ENCODE measurements at places on chromosomes 12 and 14. TPM values are rescaled to one million over a fixed set of nuclear protein-coding genes. Genes with fewer than 3 reads are reported as not detected.

The RNFT2 gene
- total RNA-seq: 55.8 TPM

The AKAP5 gene
- 0.15 TPM for total RNA-seq

The TBK1 gene
- 15.8 TPM for total RNA-seq

The HHIPL1 gene
- 0.47 TPM for total RNA-seq

The HOXC10 gene
- not detected for total RNA-seq

The CHGA gene
- total RNA-seq: 663 TPM

The ASPG gene
- not detected for total RNA-seq

The KIF5A gene
- 314 TPM for total RNA-seq

The P2RX2 gene
- total RNA-seq: 4.1 TPM

The REP15 gene
- 1.6 TPM for total RNA-seq

The ZNF891 gene
- total RNA-seq: 9.2 TPM

The SYT10 gene
- total RNA-seq: not detected

GRCh38 chr12:93363841-93364297 lies 13.9 kb upstream of the NUDT4 start:
- no peak for DNase-seq

GRCh38 chr12:5247144-5247543 lies 184.8 kb upstream of the NTF3 start:
- DNase-seq: no peak

- no peak for DNase-seq
These were observed 26.6 kb upstream of the GTF2A1 start for GRCh38 chr14:81247271-81247766.

- DNase-seq: no peak
These were observed 162.1 kb upstream of the USP15 start for GRCh38 chr12:62098132-62098531.

GRCh38 chr12:39467432-39467870 lies 24.5 kb upstream of the KIF21A start:
- no peak for DNase-seq

DNA sequence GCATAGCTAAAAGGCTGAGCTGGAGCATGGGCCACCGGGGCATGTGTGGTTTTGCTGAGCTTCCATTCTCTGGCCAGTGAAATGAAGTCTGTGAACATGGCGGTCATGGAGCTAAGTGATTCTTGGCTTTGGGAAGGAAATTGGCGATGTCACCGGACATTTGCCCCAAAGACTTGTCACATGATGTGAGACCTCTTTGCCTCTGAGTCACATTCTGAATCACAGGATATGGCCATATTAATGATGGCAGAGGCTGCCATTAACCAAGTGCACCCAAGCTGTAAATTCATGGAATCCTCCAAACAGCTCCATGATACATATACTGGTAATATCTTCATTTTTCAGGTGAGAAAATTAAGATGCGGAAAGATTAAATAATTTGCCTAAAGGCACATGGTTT lies 27.4 kb upstream of the BATF start:
- no peak for DNase-seq

GRCh38 chr14:33480887-33481184 lies 470.0 kb downstream of the EGLN3 start:
- no peak for DNase-seq

DNA sequence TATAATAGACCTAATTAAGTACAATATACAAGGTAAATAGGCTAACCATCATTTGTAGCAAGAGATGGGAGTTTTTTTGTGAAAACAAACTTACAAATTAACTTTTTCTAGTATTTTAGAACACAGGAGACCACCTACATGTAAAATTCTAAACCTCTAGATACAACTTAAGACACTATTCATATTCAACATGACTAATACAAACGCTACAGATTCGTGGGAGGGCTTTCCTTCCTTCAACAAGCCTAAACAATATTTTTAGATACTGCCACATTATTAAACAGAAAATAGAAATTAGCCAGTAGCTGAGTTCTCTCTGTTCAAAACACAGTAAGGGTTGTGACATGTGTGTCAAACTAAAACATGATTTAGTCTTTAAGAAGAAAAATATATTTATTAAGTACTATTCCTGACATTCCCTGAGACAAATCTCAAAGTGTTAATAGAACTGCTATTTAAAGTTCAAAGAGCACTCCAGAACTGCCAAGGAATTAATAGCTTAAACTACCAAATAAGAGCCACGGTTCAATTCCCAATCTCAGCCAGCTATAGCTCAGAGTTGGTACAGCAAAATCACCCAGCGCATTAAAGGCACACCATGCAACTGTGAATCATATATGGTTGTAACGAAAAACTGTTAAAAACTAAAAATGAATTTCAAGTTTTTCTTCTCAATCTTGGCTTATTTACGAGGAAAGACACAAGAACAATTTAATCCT lies 10.7 kb downstream of the MED13L start:
- no peak for DNase-seq

DNA sequence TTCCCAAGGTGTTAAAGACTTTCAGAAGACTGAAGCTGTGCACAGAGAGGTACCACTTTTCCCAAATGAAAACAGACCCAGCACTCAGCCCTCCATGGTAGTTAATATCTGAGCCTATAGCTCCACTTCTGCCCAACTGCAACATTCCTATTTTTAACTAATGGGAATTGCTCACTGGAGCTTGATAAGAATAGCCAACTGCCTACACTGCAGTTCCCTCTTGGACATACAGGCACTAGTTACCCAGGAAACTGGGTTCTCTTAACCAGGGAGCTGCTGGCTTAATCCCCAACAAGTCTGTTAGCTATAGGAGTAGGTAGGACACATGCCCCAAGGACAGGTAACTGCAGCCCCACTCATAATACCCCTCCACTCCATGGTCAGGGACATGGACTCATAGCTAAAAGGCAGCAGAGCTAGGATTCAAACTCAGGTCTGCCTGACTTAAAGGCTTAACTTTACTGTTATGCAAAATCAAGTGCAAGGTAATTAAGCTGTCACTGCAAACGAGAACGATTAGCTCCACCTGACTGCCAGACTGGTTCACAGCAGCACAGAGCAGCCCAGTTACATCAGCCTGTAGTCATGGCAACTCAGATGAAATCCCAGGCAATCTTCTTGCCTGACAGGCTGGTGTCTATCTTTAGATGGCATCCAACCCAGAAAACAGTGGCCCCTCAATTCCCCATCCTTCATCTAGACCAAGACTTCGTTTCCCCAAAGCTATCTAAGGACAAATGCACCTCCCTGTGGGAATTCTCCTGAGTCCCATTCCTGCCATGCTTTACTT lies 77.1 kb upstream of the ACTN1 start:
- no peak for DNase-seq

DNA sequence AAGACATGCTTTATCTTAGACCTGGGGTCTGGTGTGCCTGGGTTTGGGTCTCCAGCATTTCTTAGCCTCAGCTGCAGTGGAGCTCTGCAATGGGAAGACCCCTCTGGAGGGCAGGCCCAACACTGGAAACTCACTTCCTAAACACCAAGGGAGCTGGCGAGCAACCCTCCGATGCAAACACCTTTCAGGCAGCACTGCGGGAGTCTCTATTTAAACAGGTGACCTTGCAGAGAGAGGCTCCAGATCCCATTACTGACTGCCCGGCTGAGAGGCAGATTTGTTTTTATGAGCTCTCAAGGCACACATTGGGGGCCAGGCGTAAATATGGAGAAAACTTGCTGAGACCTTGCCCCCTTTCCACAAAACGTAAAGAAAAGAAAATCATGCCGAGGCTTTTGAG lies 195.5 kb downstream of the PAX9 start:
- DNase-seq: no peak

- DNase-seq: peak; percentile 35
These were observed 16.7 kb downstream of the OR9K2 start for GRCh38 chr12:55142669-55143565.

- DNase-seq: no peak
These were observed 536 bp downstream of the VPS29 start for GRCh38 chr12:110501399-110501751.

DNA sequence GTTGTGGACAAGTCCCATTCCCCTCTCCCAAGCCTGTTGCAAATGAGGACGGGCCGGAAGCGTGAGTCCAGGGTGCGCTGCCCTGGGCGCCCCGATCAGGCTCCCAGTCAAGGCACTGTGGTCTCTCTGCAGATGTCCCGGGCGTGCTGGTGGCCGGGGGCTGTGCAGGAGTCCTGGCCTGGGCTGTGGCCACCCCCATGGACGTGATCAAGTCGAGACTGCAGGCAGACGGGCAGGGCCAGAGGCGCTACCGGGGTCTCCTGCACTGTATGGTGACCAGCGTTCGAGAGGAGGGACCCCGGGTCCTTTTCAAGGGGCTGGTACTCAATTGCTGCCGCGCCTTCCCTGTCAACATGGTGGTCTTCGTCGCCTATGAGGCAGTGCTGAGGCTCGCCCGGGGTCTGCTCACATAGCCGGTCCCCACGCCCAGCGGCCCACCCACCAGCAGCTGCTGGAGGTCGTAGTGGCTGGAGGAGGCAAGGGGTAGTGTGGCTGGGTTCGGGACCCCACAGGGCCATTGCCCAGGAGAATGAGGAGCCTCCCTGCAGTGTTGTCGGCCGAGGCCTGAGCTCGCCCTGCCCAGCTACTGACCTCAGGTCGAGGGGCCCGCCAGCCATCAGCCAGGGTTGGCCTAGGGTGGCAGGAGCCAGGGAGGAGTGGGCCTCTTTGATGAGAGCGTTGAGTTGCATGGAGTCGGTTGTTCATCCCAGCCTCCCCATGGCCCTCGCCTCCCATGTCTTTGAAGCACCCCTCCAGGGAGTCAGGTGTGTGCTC lies 6.3 kb downstream of the SLC25A47 start:
- DNase-seq: no peak

DNA sequence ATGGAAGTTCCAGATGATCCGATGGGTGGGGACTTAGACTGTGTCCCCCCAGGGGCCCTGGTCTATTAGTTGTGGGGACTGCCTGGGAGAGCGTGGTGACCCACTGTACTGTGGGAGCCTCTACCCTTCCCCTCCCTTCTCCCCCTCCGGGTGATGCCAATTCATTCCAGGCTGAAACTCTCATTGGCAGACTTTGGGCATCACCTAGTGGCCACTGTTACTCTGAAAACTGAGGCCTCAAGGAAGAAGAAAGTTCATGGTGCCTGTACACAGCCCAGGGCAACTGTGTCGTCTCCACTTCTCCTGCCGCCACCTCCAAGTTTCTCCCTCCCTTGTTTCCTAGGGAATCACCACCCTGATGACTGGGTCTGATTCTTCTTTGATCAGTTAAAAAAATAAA lies 173.6 kb upstream of the ALG10B start:
- DNase-seq: no peak

GRCh38 chr12:110821917-110822316 lies 24.9 kb upstream of the CCDC63 start:
- peak; percentile 78 for DNase-seq

DNA sequence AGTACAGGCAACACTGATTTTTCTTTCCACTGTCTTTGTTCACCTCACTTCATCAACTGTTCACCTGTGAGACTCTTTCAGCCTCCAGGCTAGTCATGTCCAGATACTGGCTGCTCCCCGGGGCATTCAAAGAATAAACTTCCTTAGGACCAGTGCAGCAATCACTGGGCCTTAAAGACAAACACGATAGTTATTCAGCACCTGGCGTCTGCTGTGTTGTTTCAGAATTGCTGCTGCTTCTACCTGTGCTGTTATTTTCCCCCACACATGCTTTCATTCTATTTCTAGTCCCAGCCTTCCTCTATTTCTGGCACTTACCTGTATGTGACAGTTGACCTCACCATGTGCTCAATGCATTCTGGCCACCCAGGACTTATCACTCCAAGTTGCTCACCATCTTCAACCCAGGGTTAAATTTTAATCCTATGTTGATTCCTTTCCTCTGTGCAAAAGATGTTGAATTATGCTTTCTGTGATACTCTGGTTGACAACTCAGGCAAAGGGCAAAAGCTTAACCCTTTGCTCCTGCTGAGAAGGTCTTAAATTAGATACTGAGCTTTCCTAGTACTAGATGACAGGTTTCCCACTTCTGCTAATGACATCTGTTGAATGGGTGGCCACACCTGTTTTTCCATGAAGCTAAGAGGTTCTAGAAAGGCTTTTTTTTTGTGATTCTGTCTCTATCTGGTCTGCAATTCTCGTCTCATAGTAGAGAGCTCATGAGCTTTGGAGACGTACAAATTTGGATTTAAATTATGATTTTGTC lies 41.4 kb downstream of the PTPRQ start:
- no peak for DNase-seq

GRCh38 chr12:98745578-98746391 lies 100.7 kb downstream of the APAF1 start:
- peak; percentile 48 for DNase-seq

- no peak for DNase-seq
These were observed 485.9 kb downstream of the APAF1 start for GRCh38 chr12:99130808-99131553.

- no peak for DNase-seq
These were observed 8.9 kb upstream of the EEA1 start for GRCh38 chr12:92938018-92938417.

DNA sequence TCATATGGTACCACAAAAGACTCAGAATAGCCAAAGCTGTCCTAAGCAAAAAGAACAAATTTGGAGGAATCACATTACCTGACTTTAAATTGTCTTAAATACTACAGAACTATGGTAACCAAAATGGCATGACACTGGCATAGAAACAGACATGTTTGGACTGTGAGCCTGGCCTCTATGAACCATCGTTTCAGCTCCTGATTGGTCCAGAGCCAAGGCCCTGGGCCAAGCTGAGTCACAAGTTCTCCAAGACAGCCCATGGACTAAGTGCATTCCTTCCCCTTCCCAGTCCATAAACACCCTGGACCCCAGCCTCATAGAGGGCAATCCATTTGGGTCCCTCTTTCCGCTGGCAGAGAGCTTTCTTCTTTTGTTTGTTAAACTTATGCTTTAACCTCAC lies 12.1 kb upstream of the PRR4 start:
- no peak for DNase-seq

DNA sequence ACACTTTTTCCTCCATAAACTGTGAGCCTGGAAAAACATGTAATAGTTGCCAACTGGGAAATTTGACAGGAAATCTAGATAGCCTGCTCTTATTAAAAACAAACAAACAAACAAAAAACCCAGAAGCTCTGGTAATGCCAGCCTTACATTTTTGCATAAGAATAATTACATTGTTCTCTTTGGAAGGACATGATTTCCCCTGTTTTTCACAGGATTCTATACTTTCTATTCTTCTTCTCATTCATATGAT lies 137.9 kb downstream of the AEBP2 start:
- no peak for DNase-seq

DNA sequence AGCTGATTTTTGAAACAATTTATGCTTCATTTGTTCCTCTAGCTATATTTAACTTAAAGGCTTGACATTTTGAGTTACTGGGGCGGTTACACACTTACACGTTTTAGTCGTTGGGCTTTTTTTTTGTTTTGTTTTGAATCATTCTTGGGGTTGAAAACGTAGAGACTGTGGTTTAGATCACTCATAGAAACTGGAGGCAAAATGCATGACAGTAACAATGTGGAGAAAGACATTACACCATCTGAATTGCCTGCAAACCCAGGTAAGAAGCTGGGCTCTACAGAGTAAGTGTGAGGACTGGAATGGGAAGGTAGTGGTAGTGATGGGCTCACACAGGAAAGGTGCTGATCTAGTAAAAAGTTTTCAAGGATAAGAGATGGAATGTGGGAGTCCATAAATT lies at the start of gene CLEC2D:
Gene CLEC2D (plus strand): TSS at position 180 of the 400 bp plus-strand sequence. CDS start 22 bp downstream, at position 202.
- DNase-seq: no peak

- no peak for DNase-seq
These were observed 761.1 kb downstream of the TMEM121 start for GRCh38 chr14:106287506-106287905.
